Thoracic aorta (tissue), 2 donors: ENCODE measurements at places on chromosomes 13 and 19.

DNA sequence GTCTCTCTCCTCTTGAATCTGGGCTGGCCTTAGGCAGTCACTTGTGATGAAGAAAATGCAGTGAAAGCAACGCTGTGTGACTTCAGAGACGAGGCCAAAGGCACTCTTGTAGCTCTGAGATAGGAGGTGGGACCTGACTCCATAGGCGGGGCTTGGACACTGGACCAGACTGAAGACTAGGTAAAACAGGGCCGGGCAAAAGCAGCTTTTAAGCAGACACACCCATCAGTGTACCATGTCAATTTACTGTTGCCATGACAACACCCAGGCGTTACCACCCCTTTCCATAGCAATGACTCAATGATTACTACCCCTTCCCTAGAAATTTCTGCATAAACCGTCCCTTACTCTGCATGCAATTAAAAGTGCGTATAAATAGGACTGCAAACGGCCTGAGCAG lies 6.6 kb upstream of the EID2 start:
- DNase-seq, result no peak

DNA sequence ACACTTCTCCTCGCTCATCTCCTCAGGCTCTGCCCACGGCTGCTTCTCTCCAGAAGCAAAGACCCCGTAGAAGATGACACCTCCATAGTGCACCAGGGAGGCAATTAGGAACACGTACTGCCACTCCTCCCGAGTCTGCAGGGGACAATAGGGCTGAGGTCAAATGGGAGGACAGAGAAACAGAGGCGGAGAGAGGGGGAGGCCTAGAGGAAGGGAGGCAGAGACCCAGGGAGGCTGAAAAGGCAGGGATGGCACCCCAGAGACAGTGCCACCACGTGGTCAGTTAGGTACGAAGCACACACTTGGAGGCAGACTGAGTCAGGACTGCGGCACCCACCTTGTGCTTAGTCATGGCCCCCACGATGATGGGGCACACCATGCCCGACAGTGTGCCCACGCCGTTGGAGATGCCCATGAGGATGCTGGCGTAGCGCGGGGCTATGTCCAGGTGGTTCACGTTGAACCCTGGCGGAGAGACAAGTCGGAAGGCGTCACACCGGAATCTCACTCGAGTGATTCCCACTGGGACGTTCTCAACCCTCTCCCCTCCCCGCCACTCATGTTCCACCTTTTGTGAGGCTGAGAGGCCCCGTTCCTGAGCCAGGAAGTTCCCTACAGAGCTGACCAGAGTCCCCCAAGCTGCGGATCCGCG lies 5.6 kb downstream of the GFY start:
- no peak for DNase-seq

DNA sequence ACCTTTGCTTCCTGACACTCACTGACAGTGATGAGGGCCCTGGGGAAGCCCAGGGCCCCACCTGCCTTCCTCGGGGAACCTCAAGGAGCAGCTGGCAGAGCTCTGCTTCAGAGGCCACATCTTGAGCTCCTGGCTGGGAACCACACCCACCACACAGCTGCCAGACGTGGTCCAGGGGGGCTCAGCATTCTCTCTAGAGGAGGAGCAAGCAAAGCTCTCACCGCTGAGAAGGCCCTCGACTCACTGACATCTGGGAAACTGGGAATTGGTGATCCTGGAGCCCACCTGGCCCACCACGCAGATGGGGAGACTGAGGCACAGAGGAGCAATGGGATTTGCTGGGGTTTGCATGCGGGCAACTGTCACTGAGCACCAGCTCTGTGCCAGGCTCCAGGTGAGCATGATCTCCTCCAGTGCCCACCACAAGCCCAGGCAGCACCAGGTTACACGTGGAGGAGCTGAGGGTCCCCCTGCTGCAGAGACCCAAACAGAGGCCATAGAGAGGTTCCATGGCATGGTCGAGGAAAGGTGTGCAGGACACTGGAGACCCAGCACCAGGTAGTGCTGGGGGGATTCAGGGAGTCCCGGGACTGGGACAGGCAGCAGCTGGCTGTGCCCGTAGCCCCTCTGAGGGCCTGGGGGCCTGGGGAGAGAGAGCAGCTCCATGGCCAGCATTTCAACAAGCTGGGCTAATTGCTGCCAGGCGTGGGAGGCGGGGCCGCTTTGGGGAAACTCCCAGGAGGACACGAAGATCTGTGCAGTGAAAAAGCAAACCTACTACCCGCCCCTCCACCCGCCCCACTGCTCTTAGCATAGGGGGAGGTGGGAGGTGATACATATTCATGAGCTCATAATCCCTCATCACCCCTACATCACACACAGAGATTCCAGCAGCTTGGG lies 33.4 kb downstream of the PEPD start:
- no peak for DNase-seq

DNA sequence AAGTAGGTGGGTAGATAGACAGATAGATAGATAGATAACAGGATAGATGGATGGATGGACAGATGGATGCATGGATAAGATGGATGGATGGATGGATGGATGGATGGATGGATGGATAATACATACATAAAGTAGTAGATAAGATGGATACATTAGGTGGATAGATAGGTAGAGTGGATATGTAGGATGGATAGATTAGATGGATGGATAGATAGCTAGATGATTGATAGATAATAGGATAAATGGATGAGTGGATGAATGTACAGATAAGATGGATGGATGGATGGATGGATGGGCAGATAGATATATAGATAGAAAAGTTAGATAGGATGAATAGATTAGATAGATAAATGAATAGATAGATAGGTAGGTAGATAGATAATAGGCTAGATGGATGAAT lies 2.1 kb downstream of the CYP4F3 start:
- DNase-seq, result no peak

- DNase-seq, result no peak
These were observed 15.1 kb downstream of the TICAM1 start for GRCh38 chr19:4816202-4816949.

DNA sequence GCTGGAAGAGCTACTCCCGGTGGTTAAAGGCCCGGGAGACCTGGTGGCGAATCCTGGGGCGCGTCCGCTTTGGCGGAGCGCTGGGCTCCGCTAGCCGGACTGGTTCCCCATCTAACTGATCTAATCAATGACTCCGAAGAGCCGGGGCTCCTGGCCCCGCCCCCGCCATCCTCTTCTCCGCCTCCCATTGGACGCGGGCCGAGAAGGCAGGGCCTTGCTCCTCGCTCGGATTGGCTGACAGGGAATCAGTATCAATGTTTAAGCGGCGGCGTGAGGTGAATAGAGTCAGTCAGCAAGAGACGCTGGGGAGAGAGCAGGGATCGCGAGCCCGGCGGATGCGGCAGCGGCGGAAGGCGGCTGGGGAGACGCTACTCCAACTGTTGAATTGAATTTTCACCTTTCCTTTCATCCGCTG lies 1.7 kb upstream of the PCDH17 start:
- no peak for DNase-seq

- DNase-seq, result no peak
These were observed 29.8 kb downstream of the DNM2 start for GRCh38 chr19:10747674-10748073.

DNA sequence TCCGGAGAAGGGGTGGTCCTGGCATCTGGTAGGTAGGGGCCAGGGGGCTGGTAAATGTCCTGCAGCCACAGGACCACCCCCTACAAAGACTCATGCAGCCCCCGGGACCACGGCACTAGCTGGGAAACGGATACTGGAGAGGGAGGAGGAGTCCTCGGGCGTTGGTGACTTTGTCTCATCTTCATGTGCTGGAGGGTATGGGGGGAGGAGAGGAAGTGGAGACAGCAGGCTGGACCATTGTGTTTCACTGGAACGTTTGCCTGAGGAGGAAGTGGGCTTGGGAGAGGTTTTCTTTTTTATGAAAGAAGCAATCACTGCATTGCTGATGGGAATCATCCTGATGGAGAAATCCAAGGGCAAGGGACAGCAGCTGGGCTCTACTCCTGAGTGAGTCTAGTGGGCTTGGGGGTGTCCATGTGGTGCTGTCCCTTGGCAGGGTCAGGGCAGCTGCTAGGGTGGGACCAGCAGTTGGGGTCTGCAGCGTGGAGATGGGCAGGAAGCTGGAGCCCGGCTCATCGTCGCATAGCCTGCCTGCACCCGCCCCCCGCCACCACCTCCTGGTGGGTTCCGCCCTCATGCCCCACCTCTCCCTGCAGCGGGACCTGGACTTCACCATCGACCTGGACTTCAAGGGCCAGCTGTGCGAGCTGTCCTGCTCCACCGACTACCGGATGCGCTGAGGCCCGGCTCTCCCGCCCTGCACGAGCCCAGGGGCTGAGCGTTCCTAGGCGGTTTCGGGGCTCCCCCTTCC lies 1.7 kb upstream of the ADM5 start:
- no peak for DNase-seq

- DNase-seq, result no peak
These were observed 2.1 kb upstream of the KLHL26 start for GRCh38 chr19:18634612-18635297.

DNA sequence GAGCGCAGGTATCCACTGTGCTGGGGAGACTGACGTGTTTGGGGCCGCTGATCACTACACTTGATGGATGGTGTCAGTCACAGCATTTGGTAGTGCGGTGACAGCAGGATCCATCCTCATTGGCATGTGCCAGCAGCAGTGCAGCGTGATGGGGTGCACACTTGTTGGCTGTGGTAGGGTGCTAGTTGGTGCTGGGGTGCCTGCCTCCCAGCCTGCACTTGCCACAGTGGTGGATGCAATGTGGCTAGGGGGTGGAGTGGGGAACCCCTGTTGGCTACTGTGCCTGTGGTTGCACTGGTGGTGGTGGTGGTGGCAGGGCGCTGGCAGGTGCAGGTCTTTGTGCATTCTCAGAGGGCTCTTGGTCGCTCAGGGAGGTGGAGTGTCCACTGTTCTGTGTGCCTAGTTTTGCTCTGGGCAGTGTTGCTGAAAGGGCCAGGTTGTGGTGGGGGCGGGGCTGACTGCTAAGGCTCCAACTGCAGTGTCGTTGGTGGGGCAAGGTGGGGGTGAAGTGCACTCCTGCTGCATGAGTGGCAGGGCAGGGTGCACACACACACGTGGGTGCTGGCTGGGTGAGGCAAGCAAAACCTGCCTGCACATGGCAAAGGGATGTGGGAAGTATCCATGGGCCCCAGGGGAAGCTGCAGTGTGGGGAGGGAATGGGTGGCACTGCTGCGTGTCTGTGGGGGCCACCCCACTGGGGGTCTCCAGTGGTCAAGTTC lies 84.8 kb downstream of the ZMYM2 start:
- no peak for DNase-seq

DNA sequence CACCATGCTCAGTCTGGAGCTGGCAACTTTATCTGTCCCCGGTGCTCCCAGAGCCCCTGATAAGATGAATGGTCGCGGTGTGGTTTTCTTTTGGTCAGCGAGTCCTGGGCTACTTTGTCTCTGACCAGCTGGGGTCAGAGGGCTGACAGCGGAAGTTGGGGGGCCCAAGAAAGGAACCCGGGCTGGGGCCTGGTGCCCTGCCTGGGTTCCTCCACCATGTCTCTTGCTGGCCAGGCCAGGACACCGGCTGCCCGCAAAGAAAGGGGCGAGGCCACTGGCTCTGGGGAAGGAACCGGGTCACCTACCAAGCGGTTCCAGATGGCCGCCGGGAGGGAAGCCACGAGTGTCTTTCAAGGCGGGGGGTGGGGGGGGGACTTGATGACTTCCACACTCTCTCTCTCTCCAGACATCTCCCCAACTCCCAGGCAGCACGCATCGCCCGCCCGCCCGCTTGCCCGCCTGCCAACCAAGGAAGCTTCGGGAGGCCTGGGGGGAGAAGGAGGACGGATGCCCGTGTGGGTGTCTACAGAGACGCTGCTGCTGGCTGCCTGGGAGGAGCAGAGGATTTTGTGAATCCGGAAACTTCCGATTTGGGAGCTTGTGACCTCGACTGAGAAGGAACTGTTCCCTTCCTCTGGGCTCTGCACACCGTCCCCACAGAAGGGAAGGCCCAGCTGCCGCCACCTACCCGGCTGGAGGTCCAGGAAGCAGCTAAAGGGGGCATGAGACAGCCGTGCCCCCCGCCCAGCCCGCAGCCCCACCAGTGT lies 1.1 kb downstream of the PIP5K1C start:
- no peak for DNase-seq

- DNase-seq, result no peak
These were observed 17.6 kb downstream of the IL17D start for GRCh38 chr13:20721058-20721453.

DNA sequence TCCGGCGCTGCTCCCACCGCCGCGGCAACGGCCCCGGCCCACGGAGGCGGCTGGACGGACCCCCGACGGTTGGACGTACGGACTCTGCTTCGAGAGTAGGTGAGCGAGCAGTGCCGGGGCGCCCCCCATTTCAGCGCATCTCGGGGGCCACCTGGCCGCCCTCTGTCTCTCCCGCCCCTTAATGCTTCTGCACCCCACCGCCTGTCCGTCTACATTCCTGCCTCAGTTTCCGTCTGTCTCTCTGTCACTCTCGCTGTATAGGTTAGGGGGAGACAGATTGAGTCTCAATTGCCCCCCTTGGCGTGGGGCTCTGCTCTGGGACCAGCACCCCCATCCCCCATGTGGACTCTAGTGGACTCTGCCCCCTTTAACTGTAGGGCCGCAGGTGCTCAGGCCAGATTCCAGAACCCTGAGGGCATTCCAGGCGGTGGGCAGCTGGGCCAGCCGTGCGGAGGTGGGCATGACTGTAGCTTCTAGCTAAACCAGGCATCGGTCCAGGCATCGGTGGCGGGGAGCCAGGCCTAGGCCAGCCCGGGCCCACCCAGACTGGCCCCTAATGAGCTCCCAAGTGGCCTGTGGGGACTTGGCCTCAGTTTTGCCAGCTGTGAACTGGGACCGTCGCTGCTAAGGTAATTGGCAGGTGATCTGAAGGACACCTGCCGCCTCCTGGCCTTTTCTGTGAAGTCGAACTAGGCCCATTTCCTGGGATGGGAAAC lies 373 bp downstream of the TNFAIP8L1 start:
- no peak for DNase-seq

- DNase-seq, result no peak
These were observed 146.3 kb upstream of the ZNF536 start for GRCh38 chr19:30225676-30226463.

DNA sequence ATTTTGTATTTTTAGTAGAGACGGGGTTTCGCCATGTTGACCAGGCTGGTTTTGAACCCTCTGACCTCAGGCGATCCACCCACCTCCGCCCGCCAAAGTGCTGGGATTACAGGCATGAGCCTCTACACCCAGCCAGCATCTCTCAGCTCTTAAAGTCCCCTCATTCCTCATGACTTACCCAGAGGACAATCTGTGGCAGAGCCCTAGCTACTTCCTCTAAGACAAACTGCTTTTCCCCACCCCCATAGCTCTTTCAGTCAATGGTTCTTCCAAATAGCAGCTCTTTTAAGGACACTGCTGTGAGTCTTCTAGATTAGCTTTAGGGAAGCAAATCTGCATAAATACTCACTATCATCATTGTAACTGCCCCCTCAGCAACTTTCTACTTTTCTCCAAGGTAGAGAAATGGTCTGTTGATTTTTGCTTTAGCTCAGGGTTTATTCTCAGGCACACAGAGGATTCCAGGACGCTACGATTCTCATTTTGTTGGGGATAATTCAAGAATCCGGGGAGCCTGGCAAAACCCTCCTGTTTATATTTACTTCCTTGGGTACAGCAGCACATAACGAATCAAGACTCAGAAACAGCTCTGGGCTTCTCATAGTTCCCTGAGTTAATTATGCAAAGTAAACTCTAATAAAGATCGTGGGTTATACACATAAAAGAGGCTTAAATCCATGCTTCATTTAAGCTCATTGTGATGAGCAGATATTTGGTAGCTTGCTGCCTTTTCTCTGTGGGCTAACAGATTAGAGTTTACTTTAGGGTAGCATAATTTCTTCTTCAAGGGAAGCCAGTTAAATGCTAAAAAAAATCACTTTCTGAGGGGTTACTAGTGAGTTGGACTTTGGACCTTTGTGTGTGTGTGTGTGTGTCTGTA lies 357.4 kb downstream of the TDRD3 start:
- DNase-seq, result no peak
